ENCODE measurements at places on chromosomes 5 and 9.

DNA sequence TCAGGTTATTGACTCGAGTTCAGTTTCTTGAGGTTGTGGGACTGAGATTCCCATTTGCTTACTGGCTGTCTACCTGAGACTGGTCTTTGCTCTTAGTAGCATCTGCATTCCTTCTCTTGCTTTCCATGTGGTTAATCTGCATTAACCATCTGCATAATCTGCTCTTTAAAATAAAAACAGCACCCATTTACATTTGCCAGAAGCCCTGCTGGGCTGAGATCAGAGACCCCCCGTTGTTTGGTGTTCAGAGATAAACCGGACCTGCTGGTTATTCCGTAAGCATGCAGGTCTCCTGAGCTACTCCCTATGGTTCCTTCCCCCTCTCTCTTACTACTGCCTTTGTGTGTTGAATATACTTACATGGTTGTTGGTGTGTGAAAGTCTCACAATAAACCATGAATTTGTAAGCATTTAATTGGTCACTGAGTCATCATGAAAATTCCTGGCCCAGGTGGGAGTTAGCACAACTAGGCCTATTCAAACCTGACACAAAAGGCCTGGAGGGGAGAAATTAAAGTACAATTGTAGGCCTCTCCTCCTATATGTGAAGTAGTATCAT lies 396.7 kb downstream of the MRPS30 start:
- no peak for DNase-seq

DNA sequence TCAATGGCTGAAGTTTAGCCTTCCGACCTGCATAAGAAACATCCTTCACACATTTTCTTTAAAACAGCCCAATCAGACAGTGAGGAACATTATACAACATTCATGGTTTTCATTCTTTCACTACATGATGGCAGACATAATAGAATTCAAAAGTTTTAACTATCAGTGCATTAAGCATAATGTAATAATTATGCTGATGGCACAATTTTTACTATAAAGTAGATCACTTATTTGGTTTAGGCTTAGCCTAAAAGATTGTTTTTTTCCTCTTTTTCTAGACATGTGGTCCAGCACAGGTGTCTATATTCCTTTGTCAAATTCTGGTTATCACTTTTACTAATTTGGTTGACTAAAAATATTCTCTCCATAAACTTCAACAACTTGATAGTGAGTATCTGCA lies 46.5 kb downstream of the EFNA5 start:
- no peak for DNase-seq

GRCh38 chr5:25009063-25009462 lies 364.3 kb upstream of the CDH10 start:
- no peak for DNase-seq

GRCh38 chr9:93612796-93613154 lies 36.4 kb downstream of the PHF2 start:
- DNase-seq, result no peak

DNA sequence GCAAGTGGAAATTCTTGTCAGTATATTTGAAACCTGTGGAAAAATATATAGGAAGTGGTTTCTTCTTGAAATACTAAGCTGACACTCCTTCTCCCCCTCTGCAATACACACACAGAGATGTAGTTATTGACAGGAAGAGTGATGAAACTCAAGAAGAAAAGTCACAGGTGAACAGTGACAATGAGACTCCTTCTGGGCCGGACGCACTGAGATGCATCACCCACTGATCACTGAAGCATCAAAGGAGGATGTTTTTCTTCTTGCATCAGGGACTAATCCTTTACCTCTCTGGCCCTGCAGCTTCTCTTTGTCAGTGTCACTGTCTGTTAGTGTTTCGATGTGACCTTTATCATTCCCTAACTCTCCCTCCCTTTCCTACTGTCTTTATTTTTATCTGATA lies 1864.2 kb upstream of the C9orf72 start:
- no peak for DNase-seq

- DNase-seq, result no peak
Measured at GRCh38 chr9:37531699-37532098, 44.5 kb downstream of the FBXO10 start.

GRCh38 chr5:124872615-124873014 lies 126.2 kb upstream of the ZNF608 start:
- no peak for DNase-seq

- no peak for DNase-seq
Measured at GRCh38 chr5:26572480-26572879, 465.9 kb downstream of the CDH9 start.

DNA sequence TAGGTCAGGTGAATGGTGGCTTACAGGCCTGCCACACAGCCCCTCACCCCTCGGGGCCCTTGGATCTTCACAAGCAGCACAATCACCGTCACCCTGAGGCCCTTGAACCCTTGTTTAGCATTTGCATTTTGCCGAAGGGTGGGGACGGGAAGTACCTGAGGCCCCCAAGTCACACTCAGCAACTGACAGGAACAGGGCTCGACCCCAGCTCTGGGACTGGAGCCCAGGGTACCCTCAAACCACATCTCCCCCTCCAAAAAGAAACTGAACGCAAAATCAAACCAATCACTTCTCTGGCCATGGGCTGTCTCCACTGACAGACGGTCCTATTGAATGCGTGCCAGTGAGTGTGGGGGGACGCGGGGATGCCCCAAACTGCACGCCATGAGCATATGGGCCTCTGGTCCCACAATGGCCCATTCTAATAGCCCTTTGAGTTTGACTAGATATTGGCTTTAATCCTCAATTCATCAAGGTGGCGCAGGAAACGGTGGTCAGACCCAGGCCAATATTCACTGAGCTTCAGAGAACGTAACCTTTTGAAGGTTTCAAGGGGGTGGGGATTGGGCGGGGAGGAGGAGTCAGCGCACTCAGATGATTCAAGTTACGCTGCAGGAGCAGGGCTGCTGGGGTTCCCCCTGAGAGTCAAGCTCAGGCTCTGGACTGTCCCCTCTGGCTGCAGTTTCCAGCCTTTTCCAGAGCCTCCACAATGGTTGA lies 176.0 kb downstream of the DAB2IP start:
- DNase-seq, result no peak

GRCh38 chr5:96928931-96929708 lies 6.8 kb upstream of the LNPEP start:
- DNase-seq, result no peak

- DNase-seq, result no peak
Measured at GRCh38 chr9:85142496-85142911, 473.0 kb downstream of the NTRK2 start.

GRCh38 chr5:143992496-143992895 lies 178.0 kb downstream of the YIPF5 start:
- no peak for DNase-seq

- DNase-seq, result no peak
Measured at GRCh38 chr5:14082973-14083372, 60.2 kb upstream of the TRIO start.

DNA sequence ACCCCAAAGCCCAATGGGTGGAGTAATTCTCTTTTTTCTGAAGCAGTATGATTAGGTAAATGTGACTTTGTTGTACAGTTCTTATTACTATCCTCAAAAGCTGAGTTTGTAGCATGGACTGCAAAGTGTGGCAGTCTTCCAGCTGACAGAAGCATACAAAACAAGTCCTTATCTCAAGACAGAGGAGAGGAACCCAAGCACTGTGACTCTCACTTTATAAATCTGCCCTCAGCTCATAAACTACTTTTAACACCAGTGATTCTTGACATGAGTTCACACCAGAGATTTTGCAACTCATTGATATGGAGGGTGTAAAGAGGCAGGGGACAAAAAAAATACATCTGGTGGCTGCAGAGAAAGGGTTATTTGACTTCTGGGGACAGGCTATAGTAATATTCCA lies 251.6 kb downstream of the NTRK2 start:
- DNase-seq, result no peak

DNA sequence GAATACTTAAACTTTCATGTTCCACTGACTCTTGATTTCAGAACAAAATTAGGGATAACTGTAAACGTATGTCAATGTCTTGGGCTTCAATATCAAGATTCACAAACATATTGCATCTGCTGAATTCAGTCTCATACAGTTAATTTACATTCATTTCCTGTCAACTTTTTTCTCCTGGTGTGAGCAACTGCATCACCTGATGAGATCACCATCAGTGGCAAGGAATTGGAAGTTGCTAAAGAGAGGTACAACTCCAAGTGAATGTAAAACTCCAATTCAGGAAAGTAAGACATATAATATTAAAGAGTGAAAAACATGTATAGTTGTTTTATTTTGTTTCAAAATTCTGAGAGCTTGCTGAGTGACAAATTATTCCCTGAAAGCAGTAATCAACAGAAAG lies 1336.2 kb upstream of the C9orf72 start:
- no peak for DNase-seq

DNA sequence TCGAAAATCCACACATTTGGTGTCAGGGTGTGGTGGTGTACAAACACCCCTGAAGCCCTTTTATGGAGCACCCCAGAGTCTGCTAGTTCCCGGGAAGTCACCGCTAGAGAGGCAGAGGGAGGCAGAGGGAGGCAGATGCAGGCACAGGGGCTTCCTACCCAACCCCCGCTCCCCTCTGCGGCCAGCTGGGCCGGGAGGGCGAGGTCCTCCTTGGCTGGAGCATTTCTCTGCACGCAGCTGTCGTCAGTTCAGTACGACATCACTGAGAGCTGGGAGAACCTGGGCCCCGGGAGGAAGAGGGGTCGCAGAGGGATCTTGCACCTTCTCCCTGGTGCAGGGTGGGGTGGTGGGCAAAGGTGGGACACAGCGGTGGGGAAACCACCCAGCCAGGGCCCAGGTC lies 15.8 kb upstream of the UBAC1 start:
- DNase-seq, result no peak

- no peak for DNase-seq
Measured at GRCh38 chr5:179588166-179588565, 35.3 kb downstream of the HNRNPH1 start.

GRCh38 chr9:35060548-35061207 lies 11.7 kb downstream of the VCP start:
- DNase-seq, result no peak

DNA sequence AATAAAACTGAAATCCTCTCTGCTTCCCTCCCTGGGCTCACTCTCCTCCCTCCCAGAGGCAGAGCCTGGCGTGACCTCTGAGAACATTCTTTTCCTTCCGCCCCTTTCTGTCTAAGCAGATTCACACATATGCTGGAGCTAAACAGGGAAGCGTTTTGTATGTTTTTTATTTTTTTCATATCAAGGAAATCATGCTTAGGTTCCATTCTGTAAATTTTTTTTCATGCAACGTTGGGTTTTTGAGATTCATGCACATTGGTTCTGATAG lies 20.2 kb upstream of the BARHL1 start:
- no peak for DNase-seq

GRCh38 chr5:574906-575305 lies 37.2 kb upstream of the CEP72 start:
- no peak for DNase-seq

GRCh38 chr5:125446986-125447385 lies 700.5 kb upstream of the ZNF608 start:
- no peak for DNase-seq

DNA sequence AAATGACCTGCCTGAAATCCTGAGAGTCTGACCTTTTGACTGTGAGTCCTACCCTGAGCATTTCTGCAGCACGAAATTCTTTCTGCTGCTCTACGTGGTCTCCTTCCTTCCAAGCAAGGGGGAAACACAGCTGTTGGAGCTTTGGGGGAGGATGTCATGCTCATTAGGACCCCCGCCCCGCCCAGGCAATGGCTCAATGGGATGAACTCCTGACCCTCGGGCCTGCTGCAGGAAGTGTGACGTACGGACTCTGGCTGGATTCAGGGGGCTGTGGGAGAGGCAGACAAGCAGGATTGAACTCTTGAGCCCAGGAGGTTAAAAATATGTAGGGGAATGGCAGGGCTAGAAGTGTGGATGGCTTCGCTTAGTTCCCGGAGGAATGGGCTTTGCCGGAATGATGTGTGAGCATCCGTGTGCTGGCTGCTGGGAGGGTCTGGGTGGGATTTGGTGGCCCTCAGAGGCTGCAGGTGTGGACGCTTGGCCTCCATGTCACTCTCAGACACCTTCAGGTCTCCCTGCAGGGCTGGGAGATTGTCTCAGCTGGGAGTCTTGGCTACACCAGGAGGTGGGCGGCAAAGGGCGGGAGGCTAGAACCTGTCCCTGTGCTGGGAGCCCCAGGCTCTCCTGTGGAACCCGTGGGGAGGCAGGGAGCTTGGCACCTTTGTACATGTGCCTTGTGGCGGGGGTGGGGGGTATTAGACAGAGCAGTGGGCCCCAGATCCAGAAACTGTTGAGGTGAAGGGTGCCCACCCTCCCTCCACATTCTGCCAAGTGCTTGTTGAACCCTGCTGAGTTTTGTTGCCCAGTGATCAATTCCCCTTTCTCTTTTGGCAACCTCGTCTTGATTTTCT lies 26.3 kb downstream of the STC2 start:
- no peak for DNase-seq

- no peak for DNase-seq
Measured at GRCh38 chr9:125839317-125839716, 92.1 kb downstream of the PBX3 start.

GRCh38 chr5:80231243-80231642 lies 24.6 kb downstream of the SERINC5 start:
- DNase-seq, result no peak

- DNase-seq, result no peak
Measured at GRCh38 chr5:172543484-172544298, 89.4 kb upstream of the SH3PXD2B start.

DNA sequence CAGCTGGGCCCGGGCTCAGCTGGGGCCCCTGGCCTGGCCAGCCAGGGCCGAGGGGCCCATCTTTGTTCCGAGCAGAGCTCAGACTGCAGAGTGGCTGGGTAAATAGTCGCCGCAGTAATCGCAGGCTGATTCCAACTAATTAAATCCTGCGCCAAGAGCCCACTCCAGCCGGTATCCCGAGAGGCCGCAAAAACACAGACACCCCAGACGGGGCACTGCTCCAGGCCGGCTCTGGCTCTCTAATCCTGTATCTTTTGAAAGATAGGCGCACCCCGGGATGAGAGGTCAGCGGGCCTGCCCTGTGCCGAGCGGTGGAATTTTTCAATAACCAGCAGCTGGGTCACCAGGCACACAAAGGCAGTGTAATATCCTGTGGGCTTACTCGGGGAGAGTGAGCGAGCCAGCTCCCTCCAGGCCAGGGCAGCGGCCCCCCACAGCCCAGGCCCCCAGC lies 57.7 kb downstream of the LMX1B start:
- no peak for DNase-seq
